ENCODE measurements at places on chromosomes 13 and 19.
A peak's percentile ranks its signal among the peaks of the same experiment; 100 is the strongest.

DNA sequence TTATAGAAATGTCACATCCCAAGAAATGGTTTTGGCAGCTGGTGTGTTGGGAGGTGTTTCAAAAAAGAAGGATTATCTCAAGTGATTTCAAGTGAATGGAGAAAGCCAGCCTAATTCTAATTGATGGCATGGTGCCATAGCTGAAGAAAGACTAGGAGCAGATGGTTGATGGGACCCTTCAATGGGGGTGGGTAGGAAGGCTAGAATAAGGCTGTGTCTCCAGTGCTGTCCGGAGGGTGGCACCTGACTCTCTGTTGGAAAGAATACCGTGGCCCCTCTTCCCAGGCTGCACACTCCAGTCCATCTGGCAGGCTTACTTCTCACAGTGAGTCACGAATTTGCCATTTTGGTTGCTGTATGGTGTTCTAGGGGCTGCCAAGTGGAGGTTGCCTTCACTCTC lies 51.0 kb upstream of the GPR12 start:
- no peak for DNase-seq

GRCh38 chr13:46543287-46543686 lies 9.7 kb upstream of the LRCH1 start:
- DNase-seq, result no peak

- no peak for DNase-seq
Observed at GRCh38 chr19:15074371-15074770, 7.6 kb upstream of the OR1I1 start.

DNA sequence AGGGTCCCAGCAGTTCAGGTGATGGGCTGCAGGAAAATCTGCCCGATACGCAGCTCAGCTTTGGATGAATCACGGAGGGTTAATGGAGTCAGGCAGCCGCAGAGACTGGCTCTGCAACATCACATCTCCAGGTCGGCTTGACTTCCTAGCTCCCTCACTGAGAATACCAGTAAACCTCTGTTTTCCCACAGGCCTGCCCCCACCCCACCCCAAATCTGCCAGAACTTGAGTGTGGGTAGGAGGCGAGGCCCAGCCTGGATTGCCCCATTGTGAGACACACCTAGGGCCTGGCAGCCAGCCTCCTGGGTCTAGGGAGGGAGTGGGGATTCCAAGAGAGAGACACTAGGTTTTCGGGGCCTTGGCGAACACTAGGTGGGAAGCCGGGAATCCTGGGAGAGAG lies 3.7 kb upstream of the KRTDAP start:
- DNase-seq, result no peak

- DNase-seq, result no peak
Observed at GRCh38 chr13:27926644-27927434, 7.0 kb downstream of the PDX1 start.

DNA sequence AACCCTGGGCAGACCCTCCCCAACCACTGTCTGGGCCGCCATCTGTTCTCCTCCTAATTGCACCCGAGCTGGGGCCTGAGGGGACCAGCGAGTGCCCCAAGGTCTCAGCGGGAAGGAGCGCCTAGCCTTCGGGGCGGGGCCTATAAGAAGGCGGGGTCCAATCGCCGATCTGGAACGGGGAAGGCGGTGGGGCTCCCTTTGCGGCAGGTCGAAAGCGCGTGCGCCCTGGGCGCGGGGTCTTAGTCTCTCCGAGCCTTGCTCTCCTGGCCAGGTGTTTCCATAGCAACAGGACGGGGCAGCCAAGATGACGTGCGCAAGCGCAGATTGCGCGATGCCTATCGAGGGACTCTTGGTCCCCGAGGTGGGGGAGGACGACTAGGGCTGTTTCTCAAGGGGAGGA lies 2.8 kb downstream of the MAST1 start:
- DNase-seq, result peak; percentile 52

Measured in head of caudate nucleus (tissue), 42 donors.